Upper lobe of left lung (tissue), 6 donors: ENCODE measurements at places on chromosomes 5 and 9. TPM values are rescaled to one million over a fixed set of nuclear protein-coding genes. Genes with fewer than 3 reads are reported as not detected.

DNA sequence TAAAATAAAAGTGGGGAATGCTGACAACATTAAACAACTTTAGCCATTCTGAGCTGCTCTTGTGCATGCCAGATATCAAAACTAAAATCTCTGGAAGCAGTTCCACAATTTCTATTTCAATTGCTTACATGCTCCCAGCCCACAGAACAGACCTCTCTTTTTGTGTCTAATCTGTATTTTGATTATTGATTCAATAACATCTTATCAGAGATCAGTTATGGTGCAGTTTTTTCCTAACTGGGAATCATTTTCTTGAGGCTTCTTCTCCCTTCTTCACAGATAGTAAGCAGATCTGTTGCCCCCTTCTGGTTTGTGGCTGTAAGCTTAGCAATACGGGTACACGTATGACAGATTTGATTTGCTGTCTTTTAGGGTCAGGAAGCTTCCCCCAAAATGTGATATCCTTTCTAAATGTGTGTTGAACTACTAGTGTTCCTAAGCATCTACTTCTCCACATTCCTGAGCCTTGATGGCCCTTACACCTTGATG is 39.4 kb downstream of the MRPS27 start:
- no peak for DNase-seq

GRCh38 chr5:75473463-75473862 is 38.0 kb downstream of the CERT1 start:
- no peak for DNase-seq

DNA sequence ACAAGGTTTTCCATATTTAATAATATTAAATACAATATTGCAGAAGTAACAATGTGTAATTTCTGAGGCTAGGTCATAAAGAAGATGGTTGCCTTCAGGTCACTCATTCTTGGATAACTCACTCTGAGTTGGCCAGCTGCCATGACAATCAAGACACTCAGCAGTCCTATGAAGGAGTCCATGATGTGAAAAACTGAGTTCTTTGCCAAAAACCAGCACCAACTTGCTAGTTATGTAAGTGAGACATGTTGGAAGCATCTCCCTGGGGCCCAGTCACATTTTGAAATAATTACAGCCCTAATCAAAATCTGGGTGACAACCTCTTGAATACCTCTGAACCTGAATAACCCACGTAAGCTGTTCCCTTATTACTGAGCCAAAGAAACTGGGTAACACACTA is 453.2 kb downstream of the CDH18 start:
- no peak for DNase-seq

DNA sequence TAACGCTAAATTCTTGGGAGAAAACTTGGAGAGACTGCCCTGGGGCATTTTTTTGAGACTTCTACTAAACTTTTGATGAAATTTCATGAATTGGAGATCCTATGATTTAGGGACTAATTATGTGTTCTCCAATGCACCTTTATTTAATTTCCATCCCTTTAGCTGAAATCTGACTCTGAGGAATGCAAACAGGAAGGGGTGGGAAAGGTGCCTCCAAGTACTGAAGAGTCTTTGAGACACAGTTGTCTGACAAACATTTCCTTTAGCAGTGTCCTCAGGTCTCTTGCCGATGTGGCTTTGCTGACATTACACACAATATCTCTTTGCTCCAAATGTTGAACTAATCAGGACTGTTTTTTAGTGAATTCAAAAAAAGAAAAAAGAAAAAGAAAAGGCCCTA is 76.9 kb downstream of the LIX1 start:
- DNase-seq = no peak

DNA sequence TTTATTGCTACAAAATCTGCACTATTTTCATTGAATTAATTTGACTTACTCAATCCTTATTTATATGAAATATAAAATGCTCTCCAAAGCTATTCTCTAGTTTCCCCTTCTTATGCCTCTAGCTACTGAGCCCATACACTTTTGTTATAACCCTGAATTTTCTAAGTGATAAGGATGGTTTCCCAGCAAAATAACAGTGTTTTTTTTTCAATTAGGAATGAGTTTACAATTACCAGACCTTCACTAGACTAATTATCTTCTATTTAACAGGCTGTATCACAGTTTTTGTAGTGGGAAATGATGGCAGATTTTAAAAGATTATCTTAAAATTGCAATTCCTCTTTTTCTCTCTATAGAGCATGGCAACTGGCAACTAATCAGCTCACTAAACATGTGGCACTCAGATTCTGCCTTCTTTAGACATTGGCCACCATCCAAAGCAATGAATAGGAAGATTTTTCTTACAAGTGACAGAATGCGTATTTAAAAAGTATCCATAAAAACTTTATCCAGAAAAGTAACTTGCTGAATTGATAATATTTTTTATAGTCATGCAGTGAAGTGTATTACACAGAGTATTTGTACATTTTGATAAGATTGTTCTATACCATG is 585.7 kb upstream of the ZNF608 start:
- DNase-seq = no peak

The PCDHGA1 gene
- not detected for total RNA-seq
